ENCODE measurements at places on chromosomes 3 and 15.

DNA sequence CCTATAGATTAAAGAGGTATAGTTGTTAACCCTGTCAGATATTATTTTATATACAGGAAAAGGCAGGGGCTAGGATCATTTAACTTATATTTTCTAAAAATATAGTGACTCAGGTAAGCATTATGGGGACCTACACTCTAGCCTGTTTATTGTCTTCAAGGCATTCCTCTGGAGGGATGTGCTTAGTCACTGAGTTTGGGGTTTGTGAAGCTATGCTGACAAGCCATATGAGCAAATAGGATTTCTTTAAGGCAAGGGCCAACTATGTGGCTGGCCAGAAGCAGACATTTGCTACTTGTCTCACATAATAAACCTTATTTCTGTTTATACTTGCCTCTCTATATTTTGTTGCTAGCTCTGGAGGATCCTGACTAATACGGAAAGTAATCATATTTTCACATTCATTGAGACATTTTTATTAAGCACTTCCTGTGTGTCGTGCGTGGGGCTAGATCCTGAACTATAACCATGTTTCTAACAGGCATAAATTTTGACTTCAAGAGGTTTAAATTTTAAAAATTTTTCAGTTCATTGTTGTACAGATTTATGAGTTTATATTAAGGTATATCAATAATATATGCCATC is 153.4 kb downstream of the OTOL1 start:
- DNase-seq: no peak

DNA sequence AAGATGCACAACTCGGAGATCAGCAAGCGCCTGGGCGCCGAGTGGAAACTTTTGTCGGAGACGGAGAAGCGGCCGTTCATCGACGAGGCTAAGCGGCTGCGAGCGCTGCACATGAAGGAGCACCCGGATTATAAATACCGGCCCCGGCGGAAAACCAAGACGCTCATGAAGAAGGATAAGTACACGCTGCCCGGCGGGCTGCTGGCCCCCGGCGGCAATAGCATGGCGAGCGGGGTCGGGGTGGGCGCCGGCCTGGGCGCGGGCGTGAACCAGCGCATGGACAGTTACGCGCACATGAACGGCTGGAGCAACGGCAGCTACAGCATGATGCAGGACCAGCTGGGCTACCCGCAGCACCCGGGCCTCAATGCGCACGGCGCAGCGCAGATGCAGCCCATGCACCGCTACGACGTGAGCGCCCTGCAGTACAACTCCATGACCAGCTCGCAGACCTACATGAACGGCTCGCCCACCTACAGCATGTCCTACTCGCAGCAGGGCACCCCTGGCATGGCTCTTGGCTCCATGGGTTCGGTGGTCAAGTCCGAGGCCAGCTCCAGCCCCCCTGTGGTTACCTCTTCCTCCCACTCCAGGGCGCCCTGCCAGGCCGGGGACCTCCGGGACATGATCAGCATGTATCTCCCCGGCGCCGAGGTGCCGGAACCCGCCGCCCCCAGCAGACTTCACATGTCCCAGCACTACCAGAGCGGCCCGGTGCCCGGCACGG is 991 bp downstream of the SOX2 start:
- no peak for DNase-seq

- no peak for DNase-seq
Measured at GRCh38 chr3:180321534-180321933, 280.4 kb upstream of the TTC14 start.

- no peak for DNase-seq
Measured at GRCh38 chr15:83219026-83219425, 11.4 kb upstream of the HDGFL3 start.

DNA sequence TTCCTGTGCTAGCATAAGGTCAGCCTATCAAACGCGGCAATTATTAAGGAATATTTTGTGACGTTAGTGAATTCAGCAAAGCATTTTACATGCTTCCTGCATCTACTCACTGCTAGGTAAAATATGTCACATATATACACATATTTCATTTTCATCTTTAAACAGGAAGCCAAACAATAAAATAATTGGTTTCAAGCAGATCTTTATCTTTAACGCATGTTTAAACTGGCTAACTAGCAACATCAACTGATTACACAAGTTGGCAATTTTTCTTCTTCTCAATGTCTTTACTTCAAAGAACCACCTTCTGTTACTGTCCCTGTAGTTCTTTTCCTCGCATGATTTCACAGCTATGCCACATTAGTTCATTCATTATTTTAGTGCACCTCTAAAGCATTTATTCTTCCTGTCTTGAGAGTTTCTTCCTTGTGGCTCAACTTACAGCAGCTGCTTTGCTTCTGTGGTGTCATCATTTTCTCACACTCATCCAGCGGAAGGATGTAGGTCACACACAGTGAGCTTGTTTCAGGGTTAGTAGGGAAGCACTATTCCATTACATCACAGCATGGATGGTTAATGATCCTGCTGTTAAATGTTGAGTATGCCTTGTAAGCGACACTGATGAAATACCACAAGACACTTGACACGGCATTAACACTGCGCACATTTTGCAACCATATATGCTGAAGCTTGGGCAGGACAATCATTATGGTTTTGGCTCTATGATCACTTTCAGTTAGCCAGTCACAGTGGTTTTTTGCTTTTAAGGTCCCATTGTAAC is 2.3 kb upstream of the BCHE start:
- DNase-seq: no peak

DNA sequence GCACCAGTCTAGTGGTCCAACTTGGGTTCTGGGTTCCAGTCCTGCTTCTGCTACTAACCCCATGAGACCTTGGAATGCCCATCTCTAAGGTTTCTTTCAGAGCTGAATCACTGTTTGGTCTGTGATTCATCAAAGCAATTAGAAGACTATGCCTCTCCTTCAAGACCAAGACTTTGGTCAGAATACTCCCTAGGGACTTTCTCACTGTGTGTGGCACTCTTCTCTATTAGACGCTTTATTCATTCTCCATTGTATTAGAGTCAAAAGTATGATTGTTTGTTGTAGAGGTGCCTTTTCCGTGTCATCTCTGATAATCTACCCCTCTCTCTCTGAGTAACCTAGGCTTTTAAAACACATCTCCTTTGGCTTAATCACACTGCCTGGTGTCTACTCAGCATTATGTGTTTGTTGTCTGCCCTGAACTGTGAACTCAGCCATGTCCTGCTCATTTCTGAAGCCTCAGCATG is 90.5 kb downstream of the LPP start:
- no peak for DNase-seq

DNA sequence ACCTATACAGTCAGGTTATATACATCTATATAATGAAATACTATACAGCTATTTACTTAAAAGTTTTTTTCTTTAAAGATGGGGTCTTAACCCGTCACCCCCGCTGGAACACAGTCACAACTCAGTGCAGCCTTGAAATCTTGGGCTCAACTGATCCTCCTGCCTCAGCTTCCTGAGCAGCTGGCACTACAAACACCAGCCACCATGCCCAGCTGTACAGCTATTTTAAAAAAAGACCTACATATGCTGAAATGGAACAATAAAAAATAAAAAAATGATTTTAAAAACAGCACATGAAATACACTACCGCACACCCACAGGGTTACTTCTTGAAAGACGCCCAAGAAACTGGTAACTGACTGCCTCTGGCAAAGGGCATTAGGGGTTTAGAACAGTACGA is 3.8 kb downstream of the NCBP2 start:
- no peak for DNase-seq

DNA sequence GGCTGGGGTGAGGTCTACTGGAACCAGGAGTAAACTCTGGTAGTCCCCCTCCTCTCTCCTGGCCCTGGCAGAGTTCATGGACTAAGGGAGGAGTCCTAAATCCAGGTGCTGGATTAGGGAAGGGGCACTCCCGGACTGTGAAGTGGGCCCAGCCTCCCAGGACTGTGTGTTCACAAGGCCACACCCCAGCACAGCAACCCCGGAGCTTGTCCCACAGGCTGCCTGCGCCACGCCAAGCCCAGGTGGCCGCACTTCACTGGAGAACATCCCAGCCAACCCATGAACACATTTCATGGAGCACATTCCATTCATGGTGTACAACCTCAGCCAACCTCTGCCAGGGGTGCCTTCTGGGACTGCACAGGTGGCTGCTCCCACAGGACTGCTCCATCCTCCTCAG is 8.2 kb downstream of the ARPIN start:
- no peak for DNase-seq

DNA sequence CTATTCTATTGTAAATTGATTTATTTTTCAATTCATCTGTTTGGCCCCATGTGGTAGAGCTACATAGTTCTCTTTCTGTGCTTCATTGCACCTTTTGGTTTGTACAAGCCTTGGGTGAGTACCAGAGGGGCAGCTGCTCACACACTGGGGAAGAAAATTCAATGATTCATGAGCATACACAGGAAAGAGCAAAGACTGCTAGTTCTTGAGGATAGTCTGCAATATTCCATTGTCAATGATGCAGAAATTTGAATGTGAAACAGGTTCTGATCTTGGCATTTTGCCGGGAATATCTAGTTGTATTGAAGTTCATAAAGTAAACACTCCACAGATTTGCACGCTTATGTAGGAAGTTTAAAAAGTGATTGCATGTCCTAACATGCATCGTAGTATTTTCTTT is 304.6 kb downstream of the NAALADL2 start:
- no peak for DNase-seq

DNA sequence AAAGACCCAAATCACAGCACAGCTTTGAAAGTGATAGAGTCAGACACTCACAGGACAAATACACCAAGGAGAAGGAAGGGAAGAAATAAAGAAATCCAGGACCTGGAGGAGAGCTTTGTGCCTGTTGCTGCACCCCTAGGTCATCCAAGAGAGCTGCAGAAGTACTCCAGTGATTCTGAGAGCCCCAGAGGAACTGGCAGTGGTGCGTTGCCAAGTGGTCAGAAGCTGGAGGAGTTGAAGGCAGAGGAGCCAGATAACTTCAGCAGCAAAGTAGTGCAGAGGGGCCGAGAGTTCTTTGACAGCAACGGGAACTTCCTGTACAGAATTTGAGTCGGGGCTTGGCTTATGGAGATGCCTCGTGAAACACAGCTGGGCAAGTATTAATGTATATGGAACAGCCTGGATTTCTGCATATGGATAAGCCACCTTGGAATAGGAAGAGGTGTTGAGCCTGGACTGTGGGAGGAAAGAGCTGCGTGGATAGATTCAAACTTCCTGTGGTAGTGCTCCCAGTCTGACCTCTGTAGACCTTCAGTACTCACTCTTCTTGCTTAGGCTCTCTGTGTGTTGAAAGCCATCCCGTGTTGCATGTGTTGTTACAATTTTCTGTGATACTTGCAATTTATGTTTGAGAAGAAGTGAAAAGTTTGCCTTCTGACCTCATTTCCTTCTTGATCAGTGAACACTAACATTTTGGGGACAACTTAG is 6.1 kb downstream of the NGRN start:
- DNase-seq: peak; percentile 31

GRCh38 chr15:74790080-74790916 is 8.4 kb downstream of the CSK start:
- peak; percentile 87 for DNase-seq

DNA sequence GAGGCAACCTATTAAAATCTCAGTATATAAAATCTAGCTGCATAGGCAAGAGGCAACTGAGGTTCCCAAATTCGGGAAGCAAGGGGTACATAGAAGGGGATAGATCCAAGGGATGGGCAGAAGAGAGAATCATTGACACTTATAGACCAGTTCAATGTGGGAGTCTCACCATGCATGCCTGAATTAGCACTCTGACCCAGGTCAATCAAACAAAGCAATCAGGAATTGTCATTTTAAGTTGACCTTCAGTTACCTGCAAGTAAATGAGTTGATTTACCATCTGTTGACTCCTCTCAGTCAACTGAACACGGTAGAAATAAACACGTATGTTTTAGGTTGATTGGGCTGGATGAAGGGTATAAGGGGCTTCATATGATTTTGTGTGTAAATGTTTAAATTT is 33.4 kb upstream of the PIAS1 start:
- DNase-seq: no peak

- peak; percentile 97 for DNase-seq
Measured at GRCh38 chr3:31105438-31106077, 211.1 kb upstream of the GADL1 start.

GRCh38 chr3:150033721-150034120 is 63.0 kb upstream of the PFN2 start:
- no peak for DNase-seq

GRCh38 chr3:122003112-122003511 is 18.9 kb downstream of the ILDR1 start:
- DNase-seq: no peak

DNA sequence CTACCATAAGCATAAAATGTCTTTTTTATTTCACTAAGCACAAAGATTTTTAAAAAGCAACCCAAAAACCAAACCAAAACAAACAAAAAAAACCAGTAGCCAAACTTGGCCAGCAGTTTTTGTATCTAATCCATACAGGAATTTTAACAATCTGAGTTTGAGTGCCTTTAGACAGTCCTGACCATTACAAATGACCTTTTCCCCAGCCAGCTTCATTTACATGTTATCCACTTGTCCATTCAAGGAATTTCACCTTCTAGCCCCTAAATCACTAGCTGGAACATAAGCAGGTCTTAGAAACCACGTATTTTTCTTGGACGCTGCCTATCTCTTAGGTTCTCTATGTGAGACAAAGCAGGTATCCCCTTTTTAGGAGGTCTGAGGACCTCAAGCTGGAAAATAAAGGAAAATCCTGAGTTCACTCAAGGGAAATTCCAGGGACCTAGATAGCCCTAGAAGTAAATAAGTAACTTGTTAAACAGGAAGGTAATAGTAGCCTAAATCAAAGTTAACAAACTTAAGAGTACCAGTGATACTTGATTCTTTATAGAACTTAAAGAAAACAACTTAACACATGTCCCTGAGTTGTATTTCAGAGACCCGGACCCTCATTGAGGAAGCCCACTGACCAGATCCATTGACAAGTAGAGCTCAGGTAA is 34.2 kb downstream of the CIP2A start:
- DNase-seq: no peak

DNA sequence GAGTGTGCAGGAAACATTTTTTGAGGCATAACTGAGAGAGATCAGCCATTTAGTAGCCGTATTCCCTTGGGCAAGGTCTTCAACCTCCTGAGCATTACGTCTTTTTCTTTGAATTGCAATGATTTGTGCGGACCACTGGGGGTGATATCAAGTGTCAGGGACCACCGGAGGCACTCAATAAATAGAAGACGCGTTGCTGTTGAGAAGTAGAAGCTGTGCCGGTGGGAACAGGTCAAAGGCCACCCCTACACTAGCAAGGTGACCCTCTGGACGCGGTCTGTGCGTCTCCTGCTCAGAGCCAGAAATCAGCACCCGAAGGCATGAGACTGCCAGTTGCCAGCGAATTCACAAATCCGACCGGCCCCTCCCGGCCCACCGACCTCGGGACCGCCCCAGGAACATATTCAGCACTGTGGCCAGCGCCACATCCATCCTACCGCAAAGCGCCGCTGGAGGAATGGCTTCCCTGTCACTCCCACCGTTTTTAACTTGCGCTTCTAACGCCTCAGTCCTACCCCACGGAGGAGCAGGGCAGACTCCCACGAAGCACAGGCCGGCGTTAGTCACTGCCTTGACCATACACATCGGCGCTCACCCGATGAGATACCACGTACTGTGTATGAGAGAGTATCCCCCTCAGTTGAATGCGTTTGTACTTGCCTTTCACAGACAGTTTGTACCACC is 1.4 kb upstream of the GHSR start:
- peak; percentile 39 for DNase-seq

Measured in cardiac fibroblast (primary cell).